ENCODE measurements at places on chromosomes 6 and 20.

DNA sequence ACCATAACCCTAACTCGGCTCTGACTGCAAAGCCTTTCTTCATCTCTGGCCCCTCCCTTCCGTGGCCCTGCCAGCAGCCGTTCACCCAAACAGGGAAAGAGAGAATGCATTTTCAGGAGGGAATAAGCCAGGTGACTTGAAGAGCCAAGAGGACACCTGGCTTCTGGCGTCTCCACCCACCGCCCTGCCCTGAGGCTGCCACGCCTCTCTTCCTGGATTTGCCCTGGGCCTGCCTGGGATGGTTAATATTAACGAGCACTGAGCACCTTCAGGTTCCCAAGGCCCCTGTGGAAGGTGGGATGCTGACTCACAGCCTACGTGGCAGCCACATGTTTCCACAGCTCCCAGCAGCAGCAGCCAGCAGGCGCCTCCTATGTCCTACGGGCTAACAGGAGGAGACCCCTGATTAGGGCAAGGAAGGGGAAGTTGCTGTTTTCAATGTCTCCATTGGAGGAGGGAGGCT, 138.0 kb upstream of the RREB1 start:
- no peak for DNase-seq

DNA sequence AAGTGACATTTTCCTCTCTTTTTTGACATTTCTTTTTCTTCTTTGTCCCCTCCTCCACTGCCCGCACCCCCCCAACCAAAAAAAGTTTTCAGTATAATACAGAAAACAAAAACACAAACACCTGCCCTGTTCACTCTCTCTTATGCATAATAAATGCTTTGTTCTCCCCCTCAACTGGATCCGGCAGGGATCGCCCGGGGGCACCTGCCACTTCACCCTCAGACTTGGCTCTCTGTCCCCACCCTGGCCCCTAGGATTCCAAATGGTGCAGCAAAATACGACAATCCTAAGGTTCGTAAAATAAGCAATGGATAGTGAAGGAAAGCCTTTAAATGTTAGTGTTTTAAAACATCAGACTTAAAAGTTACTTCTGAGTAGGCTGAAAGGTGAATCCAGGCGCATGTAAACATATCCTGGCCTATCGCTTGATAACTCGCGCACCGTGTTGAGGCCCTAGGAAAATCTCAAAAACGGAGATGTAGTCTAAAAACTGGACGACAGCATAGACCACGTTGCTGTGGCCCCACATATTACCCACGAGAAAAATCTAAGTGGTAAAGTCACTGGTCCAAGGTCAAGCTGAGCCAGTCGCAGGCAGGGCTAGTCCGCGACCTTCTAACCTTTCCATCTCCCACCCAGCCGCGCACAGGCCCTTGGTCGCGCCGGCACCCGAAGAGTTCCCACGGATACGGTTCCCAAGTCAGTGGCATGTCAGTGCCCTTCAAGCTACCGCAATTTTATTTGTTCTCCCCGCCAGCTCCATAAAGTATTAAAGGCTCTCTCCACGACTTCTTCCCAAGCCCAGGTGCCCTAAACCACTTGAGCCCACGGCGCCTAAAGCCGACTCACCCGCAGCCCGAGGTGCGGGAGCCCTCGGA, 130.8 kb downstream of the OGFRL1 start:
- peak; percentile 1 for DNase-seq

- no peak for DNase-seq
Measured at GRCh38 chr6:112636650-112637262, 289.6 kb downstream of the RFPL4B start.

DNA sequence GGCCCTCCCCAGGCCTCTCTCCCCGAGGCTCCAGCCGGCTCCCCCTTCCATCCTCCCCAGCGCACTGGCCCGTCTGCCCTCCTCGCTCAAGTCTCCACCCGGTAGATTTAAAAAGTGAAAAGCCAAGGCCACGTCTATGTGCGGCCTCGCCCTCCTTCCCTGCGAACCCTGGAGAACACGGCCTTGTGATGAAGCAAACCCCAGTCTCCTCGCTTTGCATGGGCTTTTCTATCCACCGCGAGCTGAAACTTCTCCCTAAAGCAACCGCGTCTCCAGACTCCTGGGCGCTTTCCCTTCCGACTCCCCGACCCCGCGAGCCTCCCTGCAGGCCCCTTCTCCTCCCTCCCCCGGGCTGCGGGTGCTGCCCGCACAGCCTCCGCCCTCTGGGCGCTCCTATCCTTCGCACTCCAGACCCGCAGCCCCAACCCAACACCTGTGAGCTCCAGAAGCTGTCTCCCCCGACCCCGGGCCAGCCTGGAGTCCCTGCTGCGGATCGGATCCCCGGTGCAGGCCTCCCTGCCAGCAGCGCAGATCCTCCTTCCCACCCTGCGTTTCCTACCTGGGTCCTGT, 265.2 kb upstream of the QKI start:
- DNase-seq: no peak

- no peak for DNase-seq
Measured at GRCh38 chr6:83019741-83020140, 45.9 kb downstream of the UBE3D start.

- DNase-seq: no peak
Measured at GRCh38 chr6:124002377-124003081, 198.9 kb downstream of the NKAIN2 start.

DNA sequence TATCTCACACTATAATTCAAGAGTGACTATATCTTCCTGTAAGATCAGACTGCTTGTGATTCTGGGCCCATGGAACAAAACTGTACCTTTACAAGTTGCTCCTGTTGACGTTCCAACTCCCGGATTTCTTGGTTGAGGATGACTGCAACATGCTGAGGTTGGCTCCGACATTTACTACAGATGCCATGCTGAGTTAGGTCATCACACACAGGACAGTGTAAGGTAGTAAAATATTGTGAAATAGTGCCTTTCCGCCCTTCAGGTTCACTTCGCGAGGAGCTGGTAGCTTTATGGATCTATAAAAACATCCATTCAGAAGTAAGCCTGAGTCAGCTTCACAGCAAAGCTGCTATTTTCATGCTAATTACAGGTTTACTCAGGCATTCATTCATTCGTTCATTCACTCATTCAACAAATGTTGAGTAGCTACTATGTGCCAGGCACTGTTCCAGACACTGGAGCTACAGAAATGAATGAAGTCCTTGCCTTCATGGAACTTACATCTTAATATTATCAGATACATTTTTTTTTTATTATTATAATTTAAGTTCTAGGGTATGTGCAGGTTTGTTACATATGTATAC, 175.7 kb downstream of the REV3L start:
- no peak for DNase-seq

GRCh38 chr6:159249128-159249527, 79.9 kb downstream of the FNDC1 start:
- DNase-seq: no peak

DNA sequence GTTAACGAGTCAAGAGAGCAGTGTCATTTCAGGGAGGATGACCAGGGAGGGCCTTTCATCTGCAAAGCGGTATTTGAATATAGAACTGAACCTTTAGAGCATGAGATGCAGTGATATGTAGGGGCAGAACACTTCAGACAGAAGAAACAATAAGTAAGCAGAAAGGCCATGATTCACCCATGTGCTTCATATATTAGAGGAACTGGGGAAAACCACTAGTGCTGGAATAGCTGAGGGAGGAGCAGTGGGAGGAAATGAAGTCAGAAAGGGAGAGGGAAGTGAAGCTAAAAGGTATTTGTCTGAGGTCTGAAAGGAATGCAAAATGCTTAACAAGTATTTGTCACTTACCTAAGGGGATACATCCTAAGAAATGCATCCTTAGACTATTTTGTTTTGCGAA, 391.2 kb downstream of the ADGRB3 start:
- no peak for DNase-seq

GRCh38 chr6:113701552-113702254, 155.4 kb upstream of the MARCKS start:
- DNase-seq: no peak

DNA sequence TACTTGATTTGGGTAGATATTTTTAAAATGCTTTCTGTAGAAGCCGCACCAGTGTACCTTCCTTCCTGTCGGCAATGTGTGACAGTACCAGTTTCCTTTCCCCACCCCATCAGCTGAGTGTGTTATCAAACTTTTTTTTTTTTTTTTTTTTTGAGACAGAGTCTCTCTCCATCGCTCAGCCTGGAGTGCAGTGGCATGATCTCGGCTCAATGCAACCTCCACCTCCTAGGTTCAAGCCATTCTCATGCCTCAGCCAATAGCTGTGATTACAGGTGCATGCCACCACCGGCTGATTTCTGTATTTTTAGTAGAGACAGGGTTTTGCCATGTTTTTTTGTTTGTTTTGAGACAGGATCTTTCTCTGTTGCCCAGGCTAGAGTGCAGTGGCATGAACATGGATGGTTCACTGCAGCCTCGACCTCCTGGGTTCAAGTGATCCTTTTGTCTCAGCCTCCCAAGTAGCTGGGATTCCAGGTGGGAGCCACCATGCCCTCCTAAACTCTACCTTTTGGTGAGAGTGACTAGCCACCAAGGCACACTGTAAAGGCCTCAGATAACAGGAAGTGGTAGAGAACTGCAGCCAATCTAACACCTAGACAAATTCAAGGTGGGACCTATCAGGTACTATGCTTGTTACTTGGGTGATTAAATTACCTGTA, 26.5 kb upstream of the ZBTB22 start:
- no peak for DNase-seq

DNA sequence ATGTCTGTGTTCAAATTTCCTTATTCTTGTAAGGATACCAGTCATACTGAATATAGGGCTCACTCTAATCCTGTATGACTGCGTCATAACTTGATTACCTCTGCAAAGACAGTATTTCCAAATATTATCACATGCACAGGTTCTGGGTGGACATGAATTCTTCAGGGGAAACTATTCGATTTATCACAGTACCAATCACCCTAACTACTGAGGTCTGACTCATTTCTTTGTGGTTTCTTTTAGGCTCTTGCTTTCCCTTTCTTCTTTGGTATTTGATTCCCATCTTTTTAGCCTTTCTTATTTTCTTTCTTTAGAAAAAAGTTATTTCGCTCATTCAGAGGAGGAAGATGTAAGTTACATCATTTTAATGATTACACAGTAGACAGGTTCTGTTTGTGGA, 40.3 kb upstream of the TBX18 start:
- no peak for DNase-seq

- DNase-seq: no peak
Measured at GRCh38 chr20:34363465-34364222, 571 bp downstream of the ITCH start.

DNA sequence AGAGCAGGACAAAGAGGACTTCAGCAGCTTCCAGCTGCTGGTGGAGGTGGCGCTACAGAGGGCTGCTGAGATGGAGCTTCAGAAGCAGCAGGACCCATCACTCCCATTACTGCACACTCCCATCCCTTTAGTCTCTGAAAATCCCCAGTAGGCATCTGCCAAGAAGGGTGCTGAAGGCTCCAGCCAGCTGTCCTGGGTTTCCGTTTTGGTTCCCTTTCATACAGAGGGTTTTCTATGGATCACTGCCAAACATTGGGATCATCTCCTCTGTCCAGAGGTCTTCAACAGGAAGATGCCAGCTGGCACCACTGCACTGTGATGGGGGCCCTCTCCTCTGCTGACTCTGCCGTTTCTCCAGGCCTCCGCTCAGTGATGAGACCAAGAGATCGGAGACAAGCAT, 14.3 kb upstream of the RAB5IF start:
- DNase-seq: no peak

GRCh38 chr20:13099676-13100075, 90.9 kb downstream of the SPTLC3 start:
- no peak for DNase-seq

DNA sequence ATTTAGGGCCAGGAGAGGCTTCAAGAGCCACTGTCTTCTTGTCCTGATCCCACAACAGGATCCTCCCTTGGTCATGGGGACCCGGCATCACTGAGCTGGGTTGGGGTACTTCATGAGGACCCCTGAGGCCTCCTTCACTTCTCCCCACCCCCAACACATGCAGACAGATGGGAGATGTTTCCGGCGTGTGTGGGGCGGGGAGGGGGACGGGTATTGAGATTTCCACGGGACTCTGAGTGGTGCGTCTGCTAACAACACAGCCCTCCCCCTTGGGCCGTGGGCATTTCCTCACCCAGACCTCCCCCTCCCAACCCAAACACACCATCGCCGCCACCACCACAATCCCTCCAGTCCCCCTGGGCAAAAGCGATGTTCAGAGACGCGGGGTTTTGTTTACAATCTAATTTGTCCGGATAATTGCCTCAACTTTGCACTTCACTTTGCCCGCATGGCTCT, 906 bp upstream of the FOXP4 start:
- no peak for DNase-seq

- no peak for DNase-seq
Measured at GRCh38 chr6:76940191-76940590, 523.1 kb downstream of the HTR1B start.

GRCh38 chr6:156875062-156875461, 97.9 kb downstream of the ARID1B start:
- DNase-seq: no peak

GRCh38 chr20:38833857-38834164, 28.3 kb downstream of the PPP1R16B start:
- no peak for DNase-seq

GRCh38 chr20:55140631-55141030, 665.2 kb downstream of the DOK5 start:
- no peak for DNase-seq

DNA sequence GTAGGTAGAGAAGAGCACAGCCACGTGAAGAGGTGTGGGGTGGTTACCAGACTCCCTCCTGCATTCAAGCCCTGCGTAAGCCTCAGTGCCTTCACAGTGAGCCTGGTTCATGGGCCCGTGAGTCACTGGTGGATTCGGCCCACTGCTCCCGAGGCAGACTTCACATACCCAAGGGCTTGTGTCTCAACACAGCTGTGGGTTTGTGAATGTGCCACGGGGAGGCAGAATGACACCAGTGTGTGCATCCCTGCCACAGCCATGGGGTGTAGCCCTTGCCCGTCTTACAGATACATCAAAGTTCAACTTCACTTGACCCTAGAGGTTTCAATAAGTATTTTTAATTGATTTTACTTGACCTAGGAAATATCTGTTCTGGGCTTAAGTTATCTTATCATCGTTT, 108.5 kb downstream of the MAP3K4 start:
- peak; percentile 30 for DNase-seq

DNA sequence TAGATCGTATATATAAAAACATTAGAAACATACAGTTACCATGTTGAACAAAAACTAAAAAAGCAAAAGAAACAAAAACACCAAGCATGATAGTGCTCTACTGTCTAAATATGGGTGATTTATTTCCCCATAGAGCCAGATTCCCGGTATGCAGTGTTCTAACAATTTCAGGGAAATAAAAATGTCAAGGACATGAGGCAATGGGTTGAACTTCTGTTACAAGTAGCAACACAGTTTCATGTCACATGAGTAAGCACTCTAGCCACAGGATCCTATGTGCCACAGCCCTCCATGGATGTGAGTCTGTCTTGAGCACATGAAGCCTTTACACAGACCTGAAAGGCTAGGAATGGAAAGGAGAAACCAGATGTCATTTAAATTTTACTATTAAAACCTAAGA, 96.0 kb downstream of the MAP3K5 start:
- no peak for DNase-seq

GRCh38 chr20:48893374-48893773, 28.1 kb upstream of the ARFGEF2 start:
- DNase-seq: no peak

DNA sequence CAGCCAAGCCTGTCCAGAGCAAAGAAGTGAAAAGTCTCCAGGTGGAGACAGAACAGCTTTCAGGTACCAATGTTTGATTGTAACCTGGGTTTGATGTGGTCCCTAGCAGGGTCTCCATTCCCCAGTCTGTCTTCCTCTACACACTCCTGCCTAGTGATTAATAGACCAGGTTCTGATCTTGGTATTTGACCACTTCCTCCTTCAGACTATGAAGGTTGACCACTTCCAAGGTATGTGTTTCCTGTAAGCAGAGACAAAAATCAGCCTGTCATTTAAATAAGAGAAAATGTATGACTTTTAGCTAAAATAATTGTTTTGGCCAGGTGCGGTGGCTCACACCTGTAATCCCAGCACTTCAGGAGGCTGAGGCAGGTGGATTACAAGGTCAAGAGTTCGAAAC, 41.8 kb upstream of the TOP1 start:
- DNase-seq: no peak

All from hippocampal formation (tissue), 2 donors.